ENCODE measurements at places on chromosomes 11 and 22.
A peak's percentile ranks its signal among the peaks of the same experiment; 100 is the strongest.

GRCh38 chr11:13207665-13208594 is 69.7 kb upstream of the BMAL1 start:
- no peak for DNase-seq

DNA sequence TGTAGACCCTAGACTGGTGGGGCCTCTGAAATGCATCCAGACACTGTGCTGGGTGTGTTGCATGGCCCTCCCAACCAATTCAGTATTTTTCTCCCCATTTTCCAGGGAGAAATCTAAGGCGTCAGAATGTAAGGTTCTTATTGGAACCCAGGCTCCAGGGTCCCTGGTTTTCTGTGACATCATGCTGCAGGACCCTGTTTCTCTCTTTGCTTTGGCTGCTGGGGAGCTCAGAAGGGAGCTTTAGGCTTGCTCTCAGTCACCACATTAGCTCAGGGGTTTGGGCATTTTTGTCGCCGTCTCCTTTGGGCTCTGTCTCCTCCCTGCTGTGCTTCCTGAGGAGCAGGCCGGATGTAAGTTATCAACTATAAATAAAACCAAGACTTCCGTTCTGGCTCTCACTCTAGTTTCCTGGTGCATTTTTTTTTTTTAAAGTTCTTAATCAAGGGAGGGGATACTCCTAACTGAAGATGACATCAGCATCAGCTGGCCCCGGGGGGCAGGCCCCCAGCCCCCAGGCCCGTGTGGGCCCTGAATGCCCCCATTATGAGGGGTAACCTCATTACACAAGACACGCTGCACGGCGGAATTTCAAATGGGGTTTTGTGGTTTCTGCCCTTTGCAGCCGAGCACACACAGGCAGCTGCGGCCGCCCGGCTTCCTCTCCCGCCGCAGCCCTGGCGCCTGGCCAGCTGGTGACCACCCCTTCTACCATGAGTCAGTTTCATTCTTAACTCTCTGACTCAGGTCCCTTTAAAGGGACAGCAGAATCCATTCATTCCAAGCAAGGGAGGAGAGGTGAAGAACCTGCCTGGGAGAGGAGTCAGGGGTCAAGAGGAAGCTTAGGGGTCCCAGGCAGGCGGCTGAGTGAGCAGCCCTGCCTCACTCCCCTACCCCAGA is 3.2 kb downstream of the MYEOV start:
- DNase-seq, result peak; percentile 87

DNA sequence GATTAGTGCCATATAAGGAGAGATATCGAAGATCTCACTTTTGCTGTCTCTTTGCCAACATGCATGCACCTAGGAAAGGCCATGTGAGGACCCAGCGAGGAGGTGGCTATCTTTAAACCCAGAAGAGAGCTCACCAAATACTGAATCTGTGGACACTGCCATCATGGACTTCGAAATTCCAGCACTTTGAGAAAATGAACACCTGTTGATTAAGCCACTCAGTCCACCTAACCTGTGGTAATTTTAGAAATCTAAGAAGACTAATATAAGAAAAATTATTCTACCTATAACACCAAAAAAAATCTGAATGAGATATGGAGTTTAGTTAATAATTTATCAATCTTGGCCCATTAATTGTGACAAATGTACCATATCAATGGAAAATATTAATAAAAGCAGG is 193.6 kb upstream of the CARD18 start:
- DNase-seq, result no peak

DNA sequence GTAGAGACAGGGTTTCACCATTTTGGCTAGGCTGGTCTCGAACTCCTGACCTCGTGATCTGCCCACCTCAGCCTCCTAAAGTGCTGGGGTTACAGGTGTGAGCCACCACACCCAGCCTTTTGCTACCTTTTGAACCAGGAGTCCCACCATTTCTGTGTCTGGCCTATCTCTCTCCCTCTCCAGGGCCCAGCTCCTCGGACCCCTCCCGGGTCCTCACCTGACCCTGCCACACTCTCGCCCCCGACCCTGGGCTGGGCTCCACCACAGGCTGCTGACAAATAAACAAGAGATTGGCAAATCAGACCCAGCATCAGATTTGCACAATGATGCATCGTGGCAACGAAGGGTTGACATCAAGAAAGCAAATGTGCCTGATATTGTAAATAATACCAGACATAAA is 8.8 kb downstream of the KRTAP5-5 start:
- DNase-seq, result no peak

GRCh38 chr11:70570693-70571395 is 172.5 kb downstream of the CTTN start:
- DNase-seq, result no peak

GRCh38 chr11:11931461-11932055 is 76.9 kb downstream of the DKK3 start:
- DNase-seq, result peak; percentile 3

DNA sequence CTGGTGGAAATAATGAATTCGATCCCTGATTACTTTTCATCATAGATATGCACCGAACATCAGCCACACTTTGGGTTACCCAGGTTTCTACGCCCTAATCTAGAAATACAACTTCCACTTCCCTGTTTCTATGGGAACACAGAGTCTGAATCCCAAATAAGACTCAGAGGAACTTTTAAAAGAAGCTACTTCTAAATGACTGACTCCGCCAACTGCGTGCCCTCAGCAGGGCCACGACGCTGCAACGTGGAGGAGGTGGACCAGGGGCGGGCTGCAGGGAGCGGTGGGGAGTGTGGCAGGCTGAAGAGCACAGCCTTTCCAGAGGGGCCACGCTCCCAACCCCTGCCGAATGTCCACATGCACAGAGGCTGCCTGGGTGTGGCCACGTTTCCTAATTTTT is 304.0 kb downstream of the SHANK2 start:
- no peak for DNase-seq

DNA sequence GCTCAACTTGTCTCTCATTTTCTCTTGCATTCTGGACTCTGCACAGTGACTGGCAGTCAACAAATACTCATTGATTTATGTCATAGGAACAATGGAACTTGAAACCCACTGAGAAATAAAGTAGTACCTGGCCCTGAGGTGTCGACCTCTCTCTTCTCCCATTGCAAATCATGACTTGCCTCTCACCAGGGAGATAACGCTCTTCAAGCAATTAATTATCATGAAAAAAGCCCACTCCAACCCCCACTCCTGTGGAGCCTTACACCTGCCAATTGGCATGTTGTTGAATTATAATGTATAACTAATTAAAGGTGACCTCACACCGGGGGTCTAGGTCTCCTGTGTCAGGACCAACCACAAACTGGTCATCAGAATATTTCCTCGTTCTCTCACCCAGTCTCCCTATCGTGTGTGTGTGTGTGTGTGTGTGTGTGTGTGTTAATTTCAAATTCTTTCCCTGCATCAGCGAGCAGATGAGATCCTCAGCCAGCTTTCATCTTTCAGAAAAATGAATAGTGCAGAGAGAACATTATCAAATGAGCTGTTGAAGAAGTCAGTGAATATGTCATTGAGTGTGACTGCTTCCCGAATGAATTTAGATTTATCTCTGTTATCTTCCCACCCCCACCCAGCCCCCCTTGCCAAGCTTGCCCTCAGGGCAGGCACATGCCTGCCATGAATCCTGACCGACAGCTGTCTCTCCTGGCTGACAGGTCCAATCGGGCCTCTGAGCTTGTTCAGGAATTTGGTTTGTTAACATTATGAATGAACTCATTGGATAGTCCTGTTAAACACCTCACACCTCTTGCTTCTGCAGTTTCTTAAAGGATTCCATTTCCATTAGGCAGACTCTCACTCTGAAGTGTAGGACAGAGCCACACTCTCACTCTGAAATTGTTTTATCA is 357.4 kb downstream of the INSC start:
- DNase-seq, result no peak

- no peak for DNase-seq
These were observed 802.8 kb downstream of the BRD1 start for GRCh38 chr22:49024775-49025440.

GRCh38 chr11:104582431-104582830 is 315.8 kb downstream of the CASP12 start:
- DNase-seq, result no peak

GRCh38 chr22:42895541-42895981 is 38.5 kb upstream of the ARFGAP3 start:
- no peak for DNase-seq

- no peak for DNase-seq
These were observed 206.9 kb downstream of the CADM1 start for GRCh38 chr11:115297330-115297729.

GRCh38 chr11:47375020-47375419 is 3.3 kb downstream of the SPI1 start:
- DNase-seq, result no peak

GRCh38 chr11:64802370-64803157 is 450 bp downstream of the MAP4K2 start:
- DNase-seq, result no peak

DNA sequence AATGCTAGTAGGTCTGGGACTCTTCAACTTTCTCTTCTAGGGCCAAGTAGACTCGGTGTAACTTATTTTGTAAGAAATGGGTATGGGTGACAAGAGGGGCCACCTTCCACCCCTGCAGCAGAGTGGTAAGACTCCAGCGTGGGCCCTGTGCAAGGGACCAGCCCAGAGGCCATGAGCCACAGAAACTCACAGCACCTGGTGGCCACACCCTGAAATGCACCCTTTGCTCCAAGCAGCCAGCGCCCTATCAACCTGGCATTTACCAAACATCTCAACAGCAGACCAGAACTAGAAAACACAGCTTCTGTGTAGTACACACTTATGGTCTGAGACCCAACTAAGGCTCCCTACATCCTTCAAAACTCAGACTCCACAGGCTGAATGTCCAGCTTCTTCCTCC is 5.7 kb downstream of the CDCA5 start:
- DNase-seq, result peak; percentile 71

- no peak for DNase-seq
These were observed at the start of gene TRIM29 for GRCh38 chr11:120137611-120138521. Gene TRIM29, minus strand, starts transcription at chr11:120138113. Its CDS starts 82 bp downstream, at chr11:120138031.

- DNase-seq, result no peak
These were observed 1.2 kb downstream of the ATXN10 start for GRCh38 chr22:45672564-45673481.

- no peak for DNase-seq
These were observed 69.3 kb downstream of the MICAL3 start for GRCh38 chr22:17954860-17955587.

- no peak for DNase-seq
These were observed 471.4 kb downstream of the SOX6 start for GRCh38 chr11:15884777-15885540.

- DNase-seq, result no peak
These were observed 90.8 kb downstream of the LUZP2 start for GRCh38 chr11:24587635-24588034.

GRCh38 chr11:16839821-16840220 is 101.4 kb downstream of the C11orf58 start:
- no peak for DNase-seq

GRCh38 chr22:44569561-44569991 is 71.5 kb upstream of the RTL6 start:
- no peak for DNase-seq

DNA sequence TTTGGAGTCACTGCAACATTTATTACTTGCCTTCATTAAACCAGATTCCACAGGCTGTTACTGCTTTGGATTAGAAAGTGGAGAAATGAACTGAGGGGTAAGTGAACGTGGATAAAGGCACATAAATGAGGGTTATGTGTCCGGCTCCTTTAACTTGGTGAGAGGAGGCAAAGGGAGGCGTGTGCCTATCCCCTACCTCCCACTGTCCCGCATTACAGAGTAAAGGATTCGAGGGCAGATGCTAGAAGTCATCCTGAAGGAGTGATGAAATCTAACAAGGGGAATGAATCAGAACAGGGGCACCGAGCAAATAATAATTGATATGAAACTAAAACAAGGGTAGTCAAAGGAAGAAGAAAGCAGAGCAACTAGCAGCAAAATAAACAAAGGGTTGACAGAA is 147.2 kb downstream of the GRIA4 start:
- no peak for DNase-seq

GRCh38 chr11:74672956-74673692 is 58.1 kb downstream of the CHRDL2 start:
- DNase-seq, result no peak

DNA sequence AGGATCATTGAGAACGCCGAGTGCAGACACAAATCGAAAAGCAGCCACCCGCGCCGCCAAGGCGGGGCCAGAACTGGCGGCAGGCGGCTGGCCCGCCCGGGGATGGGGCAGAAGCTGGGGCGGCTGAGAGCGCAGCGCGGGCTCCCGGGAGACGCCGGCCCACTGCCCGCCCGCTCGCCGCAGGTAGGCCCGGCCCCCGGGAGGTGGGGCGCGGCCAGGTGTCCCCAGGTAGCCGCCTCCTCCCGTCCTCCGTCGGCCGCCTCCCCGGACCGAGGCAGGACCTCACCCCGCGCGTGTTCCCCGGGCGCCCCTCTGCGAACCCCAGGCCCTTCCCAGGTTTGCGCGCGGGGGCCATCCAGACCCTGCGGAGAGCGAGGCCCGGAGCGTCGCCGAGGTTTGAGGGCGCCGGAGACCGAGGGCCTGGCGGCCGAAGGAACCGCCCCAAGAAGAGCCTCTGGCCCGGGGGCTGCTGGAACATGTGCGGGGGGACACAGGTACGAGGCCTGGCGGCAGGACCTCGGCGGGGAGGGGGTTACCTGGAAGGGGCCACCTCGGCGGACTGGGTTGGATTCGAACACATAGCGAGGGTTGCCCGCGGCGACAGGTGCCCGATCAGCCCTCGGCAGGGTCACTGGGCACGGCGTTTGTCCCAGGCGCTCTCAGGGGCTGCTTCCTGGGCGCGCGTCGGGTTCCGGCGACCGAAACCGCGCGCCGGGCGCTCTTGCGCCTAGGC is at the start of gene PRRG4:
Gene PRRG4 (plus strand): TSS at position 248 of the 733 bp plus-strand sequence. CDS start 603 bp downstream, outside the sequence.
- DNase-seq, result no peak

GRCh38 chr11:8719211-8719649 is 36.6 kb downstream of the RPL27A start:
- DNase-seq, result no peak

DNA sequence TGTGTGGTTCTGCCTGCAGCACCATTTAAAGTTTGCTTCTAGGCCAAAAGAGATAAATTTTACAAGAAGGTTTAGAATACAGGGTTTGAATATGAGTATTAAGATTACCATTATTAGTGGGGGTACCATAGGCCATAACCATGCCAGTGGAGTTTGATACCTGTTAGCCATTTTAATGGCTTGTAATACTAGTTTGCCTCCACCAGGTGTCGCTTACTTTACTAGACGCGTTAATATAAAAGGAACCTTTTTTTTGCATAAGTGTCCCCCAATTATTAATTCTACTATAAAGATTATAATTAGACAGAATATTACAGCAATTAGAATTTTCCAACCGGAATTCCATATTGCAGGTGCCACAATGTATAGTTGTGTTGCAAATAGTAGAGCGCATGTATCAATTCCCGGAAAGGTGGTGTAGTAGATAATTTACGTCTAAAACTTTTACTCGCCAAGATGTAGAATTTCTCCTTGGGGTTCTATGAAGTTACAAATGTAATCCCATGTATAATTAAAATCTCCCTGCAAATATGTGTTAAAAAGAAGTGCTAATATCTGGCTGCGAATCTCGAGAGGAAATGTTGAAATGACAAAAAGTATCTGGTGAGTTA is 16.1 kb downstream of the MS4A6E start:
- no peak for DNase-seq
